T-helper 1 cell (primary cell): ENCODE measurements at places on chromosomes 6 and 20.

GRCh38 chr6:95780037-95780436 is 202.7 kb downstream of the MANEA start:
- DNase-seq: no peak

- DNase-seq: no peak
Observed at GRCh38 chr20:19317237-19318069, 105.0 kb downstream of the SLC24A3 start.

DNA sequence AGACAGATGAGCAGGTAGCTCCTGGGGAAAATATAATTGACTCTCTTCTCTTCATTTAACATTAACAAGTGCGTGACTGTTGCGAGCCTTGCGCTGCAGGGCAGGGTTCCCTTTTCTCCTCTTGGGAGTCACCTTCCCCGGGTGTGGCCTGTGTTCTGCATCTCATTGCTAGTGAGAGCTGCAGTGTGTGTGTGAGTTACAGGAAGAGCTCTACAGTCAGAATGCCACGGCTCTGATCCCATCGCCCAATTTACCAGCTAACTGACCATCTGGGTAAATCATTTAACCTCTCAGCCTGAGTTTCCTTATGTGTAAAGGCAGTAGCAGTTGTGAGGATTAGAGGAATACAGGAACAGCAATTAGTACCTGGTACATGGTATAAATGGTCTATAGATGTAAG is 106.8 kb upstream of the NUP153 start:
- DNase-seq: no peak

DNA sequence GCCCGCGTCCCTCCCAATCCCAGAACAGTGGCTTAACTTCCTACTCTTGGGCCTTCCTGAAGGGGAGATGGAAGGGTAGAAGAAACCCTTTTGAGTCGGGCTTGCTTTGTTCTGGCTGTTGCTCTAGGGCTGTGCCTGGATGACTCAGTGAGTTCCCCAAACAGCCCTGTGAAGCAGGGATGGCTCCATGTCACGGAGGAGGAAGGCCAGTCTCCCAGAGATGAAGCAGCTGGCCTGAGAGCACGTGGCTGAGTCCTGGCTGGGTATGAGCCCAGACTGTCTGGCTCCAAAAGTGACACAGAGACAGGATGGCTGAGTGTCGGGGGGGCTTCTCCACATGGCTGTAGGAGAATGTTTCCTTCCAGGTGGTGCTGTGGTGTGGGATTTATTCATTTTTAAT is 4.6 kb downstream of the SYTL3 start:
- DNase-seq: no peak
